ENCODE measurements at places on chromosomes 11 and 22.
A peak's percentile ranks its signal among the peaks of the same experiment; 100 is the strongest.

DNA sequence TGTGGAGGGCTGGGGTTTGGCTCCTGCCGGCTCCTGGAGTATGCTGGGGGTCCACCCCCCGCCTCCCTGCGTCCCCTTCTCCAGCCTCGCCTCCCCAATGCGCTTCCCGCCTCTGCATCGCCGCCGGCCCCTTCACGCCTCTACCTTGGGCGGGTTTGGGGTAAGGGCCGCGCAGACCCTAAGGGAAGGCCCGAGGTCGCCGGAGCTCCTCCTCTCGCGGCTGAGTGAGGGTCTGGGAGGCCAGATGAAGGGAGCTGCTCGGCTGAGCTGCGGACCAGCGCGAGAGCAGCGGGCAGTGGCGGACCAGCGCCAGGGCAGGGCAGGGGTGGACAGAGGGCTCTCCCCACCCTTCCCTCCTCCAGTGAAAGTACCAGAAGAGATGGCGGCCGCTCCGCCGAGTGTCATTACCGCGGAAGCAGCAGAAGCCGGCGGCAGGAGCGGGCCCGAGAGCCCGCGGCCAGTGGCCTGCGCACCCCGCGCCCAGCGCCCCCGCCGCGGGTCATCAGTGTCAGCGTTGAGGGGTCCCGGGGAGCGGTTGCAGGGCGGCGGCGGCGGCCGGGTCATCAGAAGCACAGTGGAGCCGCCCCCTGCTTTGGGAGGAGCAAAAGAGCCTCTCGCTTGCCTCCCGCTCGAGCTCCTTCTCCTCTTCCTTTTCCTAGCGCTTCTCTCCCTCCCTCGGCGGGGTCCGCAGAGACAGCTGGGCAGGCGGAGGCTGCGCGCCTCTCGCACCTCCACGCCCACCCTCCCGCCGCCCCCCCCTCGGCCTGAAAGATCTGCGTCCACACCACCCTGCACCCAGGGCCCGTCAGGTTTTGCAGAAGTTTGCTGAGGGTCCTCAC lies 255.6 kb upstream of the CADM1 start:
- H3K27ac ChIP-seq, result no peak overlapping the region
- H3K27me3 ChIP-seq, result peaks cover 12% of the 10 kb centered on the region
- H3K4me1 ChIP-seq, result no peaks in the 10 kb centered on the region
- H3K36me3 ChIP-seq, result no peaks in the 10 kb centered on the region
- DNase-seq, result no peak

GRCh38 chr11:134283461-134284230 lies 7.5 kb downstream of the GLB1L3 start:
- peaks cover 3% of the 10 kb centered on the region for H3K4me1 ChIP-seq
- peaks cover 1% of the 10 kb centered on the region for H3K36me3 ChIP-seq
- peaks cover 2% of the 10 kb centered on the region for H3K27me3 ChIP-seq
- DNase-seq, result no peak

- no peaks in the 10 kb centered on the region for H3K4me1 ChIP-seq
- H3K4me3 ChIP-seq, result no peak overlapping the region
- no peaks in the 10 kb centered on the region for H3K36me3 ChIP-seq
- DNase-seq, result no peak
These were observed 48.1 kb upstream of the TOP3B start for GRCh38 chr22:22030493-22031182.

GRCh38 chr11:71323876-71324526 lies 71.6 kb upstream of the SHANK2 start:
- no peaks in the 10 kb centered on the region for H3K4me1 ChIP-seq
- H3K36me3 ChIP-seq, result no peaks in the 10 kb centered on the region
- H3K27me3 ChIP-seq, result no peaks in the 10 kb centered on the region
- no peak overlapping the region for H3K4me3 ChIP-seq

DNA sequence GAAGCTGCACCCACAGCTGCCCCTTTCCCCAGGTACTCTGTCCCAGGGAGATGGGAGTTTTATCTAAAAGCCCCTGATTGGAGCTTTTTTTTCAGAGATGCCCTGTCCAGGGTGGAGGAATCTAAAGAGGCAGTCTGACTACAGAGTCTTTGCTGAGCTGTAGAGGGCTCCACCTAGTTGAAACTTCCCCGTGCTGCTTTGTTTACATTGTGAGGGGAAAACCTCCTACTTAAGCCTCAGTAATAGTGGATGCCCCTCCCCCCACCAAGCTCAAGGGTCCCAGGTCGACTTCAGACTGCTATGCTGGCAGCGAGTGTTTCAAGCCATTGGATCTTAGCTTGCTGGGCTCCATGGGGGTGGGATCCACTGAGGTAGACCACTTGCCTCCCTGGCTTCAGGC lies 470.1 kb upstream of the LARGE1 start:
- peaks cover 4% of the 10 kb centered on the region for H3K36me3 ChIP-seq
- H3K27ac ChIP-seq, result no peak overlapping the region
- DNase-seq, result no peak
- H3K27me3 ChIP-seq, result no peaks in the 10 kb centered on the region

DNA sequence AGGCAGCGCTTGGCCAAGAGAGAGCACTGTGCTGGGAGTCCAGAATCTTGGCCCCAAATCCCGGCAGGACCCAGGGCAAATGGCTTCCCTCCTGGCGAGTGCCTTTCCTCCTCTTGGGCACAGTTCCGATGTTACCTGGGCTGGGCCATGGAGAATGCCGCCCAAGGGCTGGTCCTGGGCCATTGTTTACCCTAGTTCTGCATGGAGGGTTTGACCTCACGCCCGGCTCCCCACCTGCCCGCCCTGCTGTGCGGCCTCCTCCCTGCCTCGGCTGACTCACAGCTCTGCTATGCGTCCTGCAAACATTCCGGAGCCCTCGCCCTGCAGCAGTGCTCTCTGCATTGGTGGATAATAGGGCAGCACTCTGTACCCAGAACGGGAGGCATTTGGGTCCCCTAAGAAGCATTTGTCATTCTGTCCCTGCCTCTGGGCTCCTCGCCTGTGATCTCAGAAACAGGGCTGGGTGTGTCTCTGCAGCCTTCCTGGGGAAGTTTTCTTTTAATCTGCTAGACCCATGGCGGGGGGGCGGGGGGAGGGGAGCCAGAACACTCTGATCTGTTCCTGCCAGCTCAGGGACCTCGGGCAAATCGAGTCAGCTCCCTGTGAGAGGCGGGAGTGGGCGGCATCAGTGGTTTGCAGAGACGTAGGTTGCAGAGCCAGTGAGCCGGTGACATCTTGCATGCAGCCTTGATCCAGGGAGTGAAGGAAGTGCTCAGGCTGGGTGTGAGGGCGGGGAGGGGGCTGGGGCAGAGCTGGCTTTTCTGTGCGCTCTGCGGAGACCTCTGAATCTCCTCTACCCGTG lies 32.9 kb upstream of the SMIM38 start:
- H3K27ac ChIP-seq, result peak overlapping the region; percentile 68
- H3K4me1 ChIP-seq, result peaks cover 28% of the 10 kb centered on the region
- peak; percentile 53 for DNase-seq
- H3K4me3 ChIP-seq, result peak overlapping the region; percentile 28
- peaks cover under 1% of the 10 kb centered on the region for H3K27me3 ChIP-seq

- H3K36me3 ChIP-seq, result no peaks in the 10 kb centered on the region
- H3K27me3 ChIP-seq, result no peaks in the 10 kb centered on the region
- H3K4me3 ChIP-seq, result no peak overlapping the region
- H3K27ac ChIP-seq, result no peak overlapping the region
- no peaks in the 10 kb centered on the region for H3K4me1 ChIP-seq
These were observed 10.5 kb downstream of the TOLLIP start for GRCh38 chr11:1298695-1299492.

GRCh38 chr22:49676230-49676629 lies 151.4 kb downstream of the BRD1 start:
- H3K36me3 ChIP-seq, result no peaks in the 10 kb centered on the region
- H3K27me3 ChIP-seq, result peaks cover 29% of the 10 kb centered on the region
- H3K27ac ChIP-seq, result no peak overlapping the region
- DNase-seq, result no peak
- H3K4me1 ChIP-seq, result peaks cover 15% of the 10 kb centered on the region
- H3K4me3 ChIP-seq, result no peak overlapping the region

Measured in activated CD8-positive, alpha-beta T cell treated with anti-CD3 and anti-CD28 coated beads, Interleukin-2, amount 10 ng/mL, durations not matched to agents 7 days and 5 days (primary cell).